A172 (cell line): ENCODE measurements at places on chromosomes 13 and 19. TPM values are rescaled to one million over a fixed set of nuclear protein-coding genes. Genes with fewer than 3 reads are reported as not detected.

The APC2 gene
- 0.79 and 5.5 TPM in 2 replicates for total RNA-seq

GRCh38 chr19:24059563-24060295, 27.3 kb upstream of the ZNF254 start:
- no peak for DNase-seq

The LMTK3 gene
- not detected in 2 replicates for total RNA-seq

The MYDGF gene
- 200 and 211 TPM in 2 replicates for total RNA-seq

DNA sequence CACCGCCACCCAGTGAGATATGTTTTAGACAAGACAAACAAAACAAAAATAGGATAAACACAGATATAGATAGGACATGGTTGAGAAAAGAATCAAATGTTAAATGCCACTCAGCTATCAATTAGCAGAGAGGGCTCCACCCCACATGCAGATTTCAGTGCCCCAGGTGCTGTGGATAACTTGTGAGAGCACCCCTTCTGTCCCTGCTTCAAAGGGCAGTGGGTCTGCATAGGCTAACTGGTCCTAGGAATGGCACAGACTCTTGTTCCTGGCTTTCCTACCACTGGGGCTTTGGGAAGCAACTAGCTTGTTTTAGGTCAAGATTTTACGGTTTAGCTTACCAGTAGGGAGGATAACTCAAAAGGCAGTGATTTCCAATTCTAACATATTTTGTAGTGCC, 460.3 kb downstream of the TSHZ3 start:
- no peak for DNase-seq

GRCh38 chr13:109968876-109969577, 182.6 kb upstream of the IRS2 start:
- no peak for DNase-seq

DNA sequence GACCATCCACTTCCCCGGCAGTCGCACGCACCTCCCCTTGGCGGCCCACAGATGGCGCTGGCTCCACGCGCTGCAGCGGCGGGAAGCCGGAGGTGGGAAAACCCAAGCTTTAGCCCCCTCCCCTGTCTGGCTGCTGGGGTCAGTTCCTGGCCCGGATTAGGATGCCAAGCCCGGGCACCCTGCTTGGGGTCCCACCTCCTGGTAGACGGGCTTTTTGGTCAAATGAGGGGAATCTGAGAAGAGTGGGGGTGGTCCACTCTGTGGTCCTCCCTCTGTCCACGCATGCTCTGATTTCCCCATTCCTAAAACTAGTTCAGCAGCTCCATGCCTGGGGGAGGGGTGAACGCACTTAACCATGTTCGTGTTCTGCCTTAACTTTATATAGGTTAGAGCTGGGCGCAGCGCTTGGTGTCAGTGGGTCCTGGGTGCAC, 8.1 kb upstream of the ADGRE2 start:
- DNase-seq, result no peak

DNA sequence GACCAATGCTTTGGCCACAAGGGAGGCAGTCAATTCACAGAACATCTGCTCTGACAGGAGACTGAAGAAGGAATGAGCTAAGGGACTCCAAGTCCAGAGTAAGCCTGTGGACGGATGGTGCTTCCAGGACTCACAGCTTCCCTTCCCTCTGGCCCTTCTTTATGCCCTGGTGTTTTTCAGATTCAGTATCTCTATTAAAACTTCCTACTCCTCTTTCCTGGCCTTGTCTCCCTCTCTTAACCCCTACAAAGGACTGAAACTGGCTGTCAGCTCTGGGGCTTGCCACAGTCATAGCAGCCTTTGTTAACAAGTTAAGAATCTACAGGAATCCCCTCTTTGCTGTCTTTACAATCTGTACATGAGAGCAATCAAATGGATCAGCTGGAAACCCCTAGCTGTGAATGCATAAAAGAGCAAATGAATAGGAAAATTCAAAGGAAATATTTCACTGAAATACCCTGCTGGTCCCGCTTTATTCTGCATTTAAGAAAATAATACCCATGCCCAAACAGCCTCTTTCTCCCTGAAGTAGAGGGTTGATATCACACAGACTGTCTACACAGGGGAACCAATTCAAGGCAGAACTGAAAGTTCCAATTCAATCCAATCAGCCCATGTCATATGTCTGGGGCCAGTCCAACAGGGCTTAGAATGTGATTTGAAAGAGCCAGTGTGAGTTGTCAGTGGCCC, 192.3 kb downstream of the MZT1 start:
- no peak for DNase-seq

DNA sequence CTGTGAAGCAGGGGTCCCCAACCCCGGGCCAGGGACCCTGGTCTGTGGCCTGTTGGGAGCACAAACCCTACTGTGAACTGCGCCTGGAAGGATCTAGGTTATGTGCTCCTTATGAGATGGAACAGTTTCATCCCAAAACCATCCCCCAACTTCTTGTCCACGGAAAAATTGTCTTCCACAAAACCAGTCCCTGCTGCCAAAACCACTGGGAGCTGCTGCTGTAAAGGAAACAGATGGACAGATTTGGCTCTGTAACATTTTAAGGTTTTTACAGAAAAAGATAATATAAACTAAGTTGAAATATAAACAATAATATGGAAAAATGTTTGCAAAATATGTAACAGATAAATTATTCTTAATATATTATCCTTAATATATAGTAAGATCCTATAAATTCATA, 73.7 kb downstream of the COG6 start:
- no peak for DNase-seq

DNA sequence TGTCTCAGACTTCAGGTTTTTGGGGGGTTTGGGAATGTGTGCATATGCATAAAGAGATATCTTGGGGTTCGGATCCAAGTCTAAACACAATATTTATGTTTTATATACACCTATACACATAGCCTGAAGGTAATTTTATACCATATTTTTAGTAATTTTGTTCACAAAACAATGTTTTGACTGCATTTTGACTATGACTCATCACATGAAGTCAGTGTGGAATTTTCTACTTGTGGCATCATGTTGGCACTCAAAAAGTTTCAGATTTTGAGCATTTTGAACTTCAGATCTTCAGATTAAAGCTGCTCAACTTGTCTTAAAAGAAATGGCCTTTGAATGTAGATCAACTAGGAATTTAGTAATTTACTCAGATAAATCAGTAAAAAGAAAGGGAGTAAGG, 712.9 kb upstream of the GPC6 start:
- DNase-seq, result no peak

GRCh38 chr13:41995946-41996345, 35.0 kb upstream of the VWA8 start:
- peak; percentile 8 for DNase-seq

GRCh38 chr19:54481326-54481930, 8.3 kb upstream of the CDC42EP5 start:
- peak; percentile 53 for DNase-seq

The NDUFB7 gene
- total RNA-seq, result 340 and 446 TPM in 2 replicates

The CYP2F1 gene
- not detected in 2 replicates for total RNA-seq

The PLPP2 gene
- total RNA-seq, result 176 and 203 TPM in 2 replicates

The ZNF573 gene
- 4.9 and 6.0 TPM in 2 replicates for total RNA-seq

GRCh38 chr19:12052091-12052496, 667 bp downstream of the ZNF878 start:
- no peak for DNase-seq

GRCh38 chr19:56105090-56105701, 15.9 kb downstream of the ZNF787 start:
- DNase-seq, result no peak

The GRK1 gene
- total RNA-seq, result not detected in 2 replicates

- DNase-seq, result no peak
These were observed 1.2 kb upstream of the SLC27A1 start for GRCh38 chr19:17469092-17469480.

- DNase-seq, result peak; percentile 78
These were observed 5.1 kb upstream of the ZNF77 start for GRCh38 chr19:2949939-2950285.

GRCh38 chr13:26435646-26436045, 121.8 kb upstream of the WASF3 start:
- no peak for DNase-seq

DNA sequence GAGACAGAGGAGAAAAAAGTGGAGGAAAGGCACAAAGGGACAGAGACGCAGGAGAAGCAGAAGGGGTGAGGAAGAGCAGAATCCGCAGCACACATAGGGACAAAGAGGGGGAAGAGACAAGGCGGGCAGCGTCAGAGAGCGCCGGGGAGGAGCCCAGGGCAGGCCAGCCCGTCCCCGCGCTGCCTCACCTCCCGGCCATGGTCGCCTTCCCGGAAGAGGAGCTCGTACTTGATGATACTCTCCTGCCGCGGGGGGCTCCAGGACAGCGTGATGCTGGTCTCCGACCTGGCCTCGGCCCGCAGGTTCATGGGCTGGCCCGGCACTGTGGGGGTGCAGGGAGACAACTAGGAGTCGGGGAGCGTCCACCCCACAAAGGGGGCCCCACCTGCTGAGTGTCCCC, 100.6 kb downstream of the PTPRS start:
- DNase-seq, result no peak

GRCh38 chr19:13097033-13097462, 5.6 kb downstream of the LYL1 start:
- DNase-seq, result no peak

The LILRA6 gene
- total RNA-seq, result not detected in 2 replicates

The CGB8 gene
- total RNA-seq, result 4.7 and 8.8 TPM in 2 replicates

The NR2C2AP gene
- 30.3 and 30.6 TPM in 2 replicates for total RNA-seq

GRCh38 chr19:46802152-46802551, 13.8 kb upstream of the SLC1A5 start:
- no peak for DNase-seq

The ADGRE3 gene
- total RNA-seq, result not detected in 2 replicates

DNA sequence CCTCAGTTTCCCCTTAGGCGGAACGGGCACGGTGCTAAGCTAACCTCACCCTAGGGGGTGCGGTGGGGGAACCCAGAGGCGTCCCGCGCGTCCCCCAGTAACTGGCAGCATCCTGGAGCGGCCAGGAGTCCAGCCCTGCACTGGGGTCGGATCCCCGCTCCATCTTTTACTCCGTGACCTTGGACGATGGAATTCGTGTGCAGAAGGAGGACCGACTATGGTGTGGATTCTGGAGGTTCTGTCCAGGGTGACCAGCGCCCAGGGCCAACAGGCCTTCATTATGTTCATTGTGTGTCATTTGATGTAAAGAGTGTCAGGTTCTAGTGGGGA, 630 bp downstream of the SPPL2B start:
- DNase-seq, result no peak

The FFAR3 gene
- total RNA-seq, result not detected in 2 replicates

DNA sequence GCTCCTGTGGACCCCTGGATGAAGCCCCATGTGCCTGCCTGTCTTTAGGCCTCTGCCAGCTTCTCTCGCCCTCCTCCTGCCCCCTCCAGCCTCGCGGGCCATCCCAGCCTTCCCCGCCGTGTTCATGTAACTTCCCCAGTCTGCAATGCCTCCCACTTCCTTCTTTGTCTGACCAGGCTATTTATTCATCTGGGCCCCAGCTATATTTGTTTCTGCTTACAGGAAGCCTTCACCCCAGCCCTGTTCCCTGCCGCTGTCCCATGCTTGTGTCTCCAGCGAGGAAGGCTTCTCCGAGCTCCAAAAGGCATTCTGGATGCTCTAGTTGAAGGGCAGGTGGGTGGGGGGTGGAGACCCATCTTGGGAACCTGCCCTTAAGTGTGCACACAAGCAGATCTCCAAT, 7.9 kb upstream of the C3 start:
- DNase-seq, result no peak

DNA sequence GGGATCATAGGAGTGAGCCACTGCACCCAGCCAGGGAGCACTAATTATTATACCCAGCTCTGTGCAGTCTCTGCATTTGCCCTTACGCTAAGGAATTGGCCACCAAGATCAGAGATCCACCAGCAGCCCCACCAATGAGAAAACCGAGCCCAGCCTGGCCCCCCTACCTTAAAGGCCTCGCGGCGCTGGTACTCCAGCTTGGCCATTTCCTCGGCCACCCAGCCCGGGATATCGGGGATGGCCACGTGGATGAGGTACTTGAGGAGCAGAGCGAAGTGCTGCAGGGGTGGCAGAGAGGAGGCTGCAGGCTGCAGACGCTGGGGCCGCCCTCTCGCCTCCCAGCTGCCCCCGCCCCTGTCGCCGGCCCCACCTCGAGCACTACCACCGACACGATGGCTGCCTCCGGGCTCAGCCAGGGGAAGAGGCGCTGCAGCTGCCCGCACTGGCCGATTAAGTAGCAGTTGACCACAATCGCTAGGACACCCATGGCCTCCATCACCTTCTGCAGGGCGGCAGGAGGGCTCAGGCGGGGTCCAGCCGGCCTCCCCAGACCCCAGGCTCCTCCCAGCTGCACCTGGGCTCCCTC, 7.5 kb downstream of the ANO8 start:
- DNase-seq, result no peak

The SYNE4 gene
- 0.12 and 0.29 TPM in 2 replicates for total RNA-seq

GRCh38 chr13:100506154-100506553, 82.4 kb downstream of the GGACT start:
- DNase-seq, result no peak

- DNase-seq, result no peak
These were observed 36.1 kb upstream of the USPL1 start for GRCh38 chr13:30581582-30581981.

The SMIM7 gene
- 132 and 134 TPM in 2 replicates for total RNA-seq

The ZNF585A gene
- total RNA-seq, result 8.1 and 18.8 TPM in 2 replicates

- peak; percentile 92 for DNase-seq
These were observed 73.3 kb downstream of the SLC7A1 start for GRCh38 chr13:29522044-29522685.

GRCh38 chr19:13022111-13022858, 27.0 kb downstream of the NFIX start:
- peak; percentile 47 for DNase-seq

DNA sequence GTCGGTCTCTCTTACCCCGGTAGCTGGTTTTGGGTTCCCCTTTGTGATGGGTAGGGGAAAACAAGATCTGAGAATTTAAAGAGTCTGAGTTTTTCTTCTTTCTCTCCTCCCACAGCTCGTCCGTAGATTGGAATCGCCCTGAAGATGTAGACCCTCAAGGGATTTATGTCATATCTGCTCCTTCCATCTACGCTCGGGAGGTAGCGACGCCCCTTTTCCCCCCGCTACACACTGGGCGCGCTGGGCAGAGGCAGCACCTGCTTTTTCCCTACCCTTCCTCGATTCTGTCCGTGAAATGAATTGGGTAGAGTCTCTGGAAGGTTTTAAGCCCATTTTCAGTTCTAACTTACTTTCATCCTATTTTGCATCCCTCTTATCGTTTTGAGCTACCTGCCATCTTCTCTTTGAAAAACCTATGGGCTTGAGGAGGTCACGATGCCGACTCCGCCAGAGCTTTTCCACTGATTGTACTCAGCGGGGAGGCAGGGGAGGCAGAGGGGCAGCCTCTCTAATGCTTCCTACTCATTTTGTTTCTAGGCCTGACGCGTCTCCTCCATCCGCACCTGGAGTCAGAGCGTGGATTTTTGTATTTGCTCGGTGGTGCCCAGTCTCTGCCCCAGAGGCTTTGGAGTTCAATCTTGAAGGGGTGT, 7.1 kb upstream of the SELENOV start:
- DNase-seq, result no peak

- no peak for DNase-seq
These were observed 64.5 kb downstream of the CHST8 start for GRCh38 chr19:33686262-33686661.

DNA sequence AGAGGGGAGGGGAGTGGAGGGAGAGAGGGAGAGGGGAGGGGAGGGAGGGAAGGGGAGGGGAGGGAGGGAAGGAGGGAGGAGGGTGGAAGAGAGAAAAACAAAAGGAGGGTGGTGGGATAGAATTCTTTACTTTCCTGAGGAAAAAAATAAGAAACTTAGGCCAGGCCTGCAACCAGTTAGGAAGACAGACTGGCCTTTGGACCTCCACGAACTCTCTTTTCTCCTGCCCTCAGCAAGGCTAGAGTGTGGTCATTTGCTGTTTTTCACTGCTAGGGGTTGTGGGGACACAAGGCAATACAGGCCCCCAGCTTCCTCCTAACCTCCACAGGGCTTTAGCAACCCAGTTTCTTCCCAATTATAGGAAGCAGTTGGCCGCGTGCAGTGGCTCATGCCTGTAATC, 4.2 kb downstream of the CCDC8 start:
- no peak for DNase-seq

- DNase-seq, result no peak
These were observed 67.6 kb upstream of the SOX1 start for GRCh38 chr13:111999352-111999751.
